Hair follicle dermal papilla cell (primary cell): ENCODE measurements at places on chromosomes 5 and 9. TPM values are rescaled to one million over a fixed set of nuclear protein-coding genes. Genes with fewer than 3 reads are reported as not detected.

CCDC180 gene
- total RNA-seq = 3.6 and 5.7 TPM in 2 replicates

SLC45A2 gene
- 0.16 TPM in 1 of 2 replicates, not detected in the other for total RNA-seq

ARHGEF37 gene
- 1.9 and 2.4 TPM in 2 replicates for total RNA-seq

UGT3A1 gene
- total RNA-seq = not detected in 2 replicates

FAM200C gene
- 1.7 and 3.2 TPM in 2 replicates for total RNA-seq

ZNF879 gene
- total RNA-seq = 4.2 and 6.2 TPM in 2 replicates

KIF24 gene
- total RNA-seq = 0.97 TPM in 2 replicates

BSPRY gene
- not detected in 2 replicates for total RNA-seq

KCNV2 gene
- not detected in 2 replicates for total RNA-seq

ZNF300 gene
- 5.8 and 6.7 TPM in 2 replicates for total RNA-seq

ITK gene
- total RNA-seq = not detected in 2 replicates

PDCD1LG2 gene
- total RNA-seq = 20.1 and 21.5 TPM in 2 replicates

CNTNAP3B gene
- under 0.01 TPM in 1 of 2 replicates, not detected in the other for total RNA-seq

CAMK4 gene
- 3.7 and 4.0 TPM in 2 replicates for total RNA-seq

GDA gene
- total RNA-seq = not detected in 2 replicates

GLRX gene
- 22.6 and 33.2 TPM in 2 replicates for total RNA-seq

MAML1 gene
- 12.9 and 16.2 TPM in 2 replicates for total RNA-seq

THG1L gene
- total RNA-seq = 12.4 and 17.0 TPM in 2 replicates

SH3GL2 gene
- total RNA-seq = 0.12 TPM in 1 of 2 replicates, not detected in the other

RAB3C gene
- not detected in 2 replicates for total RNA-seq

SPATA31A3 gene
- not detected in 2 replicates for total RNA-seq

ZNF658 gene
- total RNA-seq = 5.8 and 6.8 TPM in 2 replicates

LURAP1L gene
- total RNA-seq = 8.0 and 8.1 TPM in 2 replicates

SPATA31A1 gene
- not detected in 2 replicates for total RNA-seq

SMAD5 gene
- 69.0 and 78.0 TPM in 2 replicates for total RNA-seq

AQP3 gene
- 0.24 and 0.32 TPM in 2 replicates for total RNA-seq

C9orf50 gene
- total RNA-seq = 0.61 TPM in 1 of 2 replicates, not detected in the other

AMACR gene
- 19.8 and 21.1 TPM in 2 replicates for total RNA-seq

OR13C9 gene
- total RNA-seq = not detected in 2 replicates

TMEFF1 gene
- total RNA-seq = 9.1 and 11.7 TPM in 2 replicates

CDKN2B gene
- 17.9 and 22.1 TPM in 2 replicates for total RNA-seq

ANKRD18A gene
- not detected in 2 replicates for total RNA-seq

GNA14 gene
- total RNA-seq = 0.97 and 3.4 TPM in 2 replicates

NUTM2F gene
- total RNA-seq = not detected in 2 replicates

IRGM gene
- not detected in 2 replicates for total RNA-seq

DOCK8 gene
- 0.12 and 0.16 TPM in 2 replicates for total RNA-seq

CARD9 gene
- 2.9 and 3.2 TPM in 2 replicates for total RNA-seq

TICAM2 gene
- 11.0 and 11.5 TPM in 2 replicates for total RNA-seq

NKD2 gene
- total RNA-seq = not detected in 2 replicates

OR1J2 gene
- 0.24 and 0.32 TPM in 2 replicates for total RNA-seq
